Inflammatory macrophage (primary cell): ENCODE measurements at places on chromosomes 16 and 17.

DNA sequence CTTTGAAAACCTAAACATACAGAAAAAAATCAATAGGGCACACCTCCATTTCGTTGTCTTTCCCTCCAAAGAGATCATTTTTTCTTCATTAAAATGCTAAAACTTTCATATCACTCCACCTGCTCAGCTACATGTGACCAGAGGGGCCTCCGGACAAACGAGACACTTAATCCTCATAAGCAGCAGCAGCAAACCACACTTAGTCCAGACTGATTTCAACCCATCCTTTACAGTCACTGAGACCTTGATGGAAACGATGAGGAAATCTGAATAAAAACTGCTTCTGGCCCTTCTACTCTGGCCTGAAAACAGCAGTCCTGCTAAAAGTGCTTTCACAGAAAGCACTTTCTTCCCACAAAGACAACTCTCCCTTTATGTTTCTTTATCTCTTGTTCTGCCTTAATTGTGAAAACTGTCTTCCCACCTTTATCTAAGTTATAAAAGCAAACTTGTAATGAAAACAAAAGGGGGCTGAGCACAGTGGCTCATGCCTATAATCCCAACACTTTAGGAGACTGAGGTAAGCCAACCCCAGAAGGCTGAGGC lies 4.6 kb downstream of the ANKRD11 start:
- no peak for DNase-seq

GRCh38 chr17:77314601-77315000 lies 173.8 kb downstream of the SEC14L1 start:
- DNase-seq, result no peak

- no peak for DNase-seq
Observed at GRCh38 chr16:15985144-15985543, 35.7 kb downstream of the ABCC1 start.

GRCh38 chr17:31096106-31096436 lies 1.3 kb downstream of the NF1 start:
- no peak for DNase-seq

DNA sequence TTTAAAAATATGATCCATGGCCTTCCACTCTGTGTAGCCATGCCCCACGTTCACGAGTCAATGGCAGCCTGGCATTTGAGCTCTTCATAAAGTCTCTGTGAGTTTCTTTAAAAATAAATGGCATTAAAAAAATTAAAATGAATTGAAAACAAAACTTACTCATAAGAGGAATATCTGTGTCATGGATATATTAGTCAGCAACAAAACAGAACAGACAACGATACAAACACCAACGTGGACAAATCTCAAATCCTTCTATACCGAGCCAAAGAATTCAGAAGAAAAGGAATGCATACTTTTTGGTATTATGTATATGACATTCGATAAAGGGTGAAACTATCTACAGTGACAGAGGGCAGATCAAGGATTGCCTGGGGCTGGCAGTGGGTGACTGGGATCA lies 8.2 kb upstream of the CMIP start:
- DNase-seq, result no peak

DNA sequence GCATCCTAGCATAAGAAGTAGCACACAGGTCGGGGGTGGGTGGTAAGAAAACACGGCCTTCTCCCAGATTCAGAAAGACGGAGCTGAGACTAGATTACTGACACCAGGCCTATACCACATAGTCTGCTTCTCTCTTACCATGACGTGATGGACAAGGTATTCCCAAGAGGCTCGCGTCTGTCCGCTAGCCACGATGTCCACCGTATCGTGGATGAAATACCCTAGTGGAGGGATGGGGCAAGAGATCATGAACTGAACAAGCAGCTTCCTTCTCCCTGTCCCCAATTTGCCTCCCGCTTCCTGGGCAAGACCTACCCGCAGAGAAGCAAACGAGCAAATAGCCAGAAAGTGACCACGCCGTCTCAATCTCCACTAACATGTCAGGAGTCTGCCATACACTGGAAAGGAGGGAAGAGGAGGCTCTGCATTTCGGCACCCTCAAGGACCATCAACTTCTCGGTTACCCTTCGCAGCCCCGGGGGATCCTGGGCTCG lies 820 bp downstream of the TLCD1 start:
- DNase-seq, result no peak

DNA sequence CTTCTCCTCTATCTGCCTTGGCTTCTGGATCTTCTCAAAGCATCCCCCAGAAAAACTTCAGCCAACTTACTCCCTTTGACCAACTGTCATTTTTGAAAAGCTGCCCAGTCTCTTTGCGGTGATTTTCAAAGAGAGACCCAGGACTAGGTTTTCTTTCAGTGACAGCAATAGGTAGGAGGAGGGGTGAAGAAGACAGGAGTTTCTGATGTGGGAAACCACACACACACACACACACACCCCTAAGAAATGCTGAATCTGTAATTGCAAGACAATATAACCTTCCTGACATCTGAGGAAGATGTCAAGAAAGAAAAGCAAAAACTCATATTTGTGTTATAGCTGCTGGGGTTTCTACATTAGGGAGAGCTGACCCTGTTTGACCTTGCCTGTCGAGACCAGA lies 5.2 kb downstream of the FAM20A start:
- no peak for DNase-seq

DNA sequence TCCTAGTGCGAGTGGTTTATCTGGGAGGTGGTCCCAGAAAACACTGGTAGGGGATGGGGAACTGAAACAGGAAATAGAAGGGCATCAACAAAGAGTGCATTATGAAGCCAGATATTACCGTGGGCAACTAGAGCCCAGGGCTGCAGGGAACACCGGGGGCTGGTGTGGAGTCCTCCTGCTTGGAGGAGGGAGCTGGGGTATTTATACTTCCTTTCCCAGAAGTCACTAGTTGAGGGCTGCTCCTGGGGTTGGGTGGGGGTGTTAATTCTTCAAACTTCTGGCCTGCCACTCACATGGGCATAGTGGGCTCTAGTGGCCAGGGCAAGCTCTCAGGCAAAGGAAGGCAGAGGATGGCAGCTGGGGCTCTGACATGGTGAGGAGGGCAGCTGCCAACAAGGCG lies 14.7 kb downstream of the LAT start:
- DNase-seq, result no peak

- no peak for DNase-seq
Observed at GRCh38 chr17:50905460-50905803, 39.3 kb upstream of the TOB1 start.

DNA sequence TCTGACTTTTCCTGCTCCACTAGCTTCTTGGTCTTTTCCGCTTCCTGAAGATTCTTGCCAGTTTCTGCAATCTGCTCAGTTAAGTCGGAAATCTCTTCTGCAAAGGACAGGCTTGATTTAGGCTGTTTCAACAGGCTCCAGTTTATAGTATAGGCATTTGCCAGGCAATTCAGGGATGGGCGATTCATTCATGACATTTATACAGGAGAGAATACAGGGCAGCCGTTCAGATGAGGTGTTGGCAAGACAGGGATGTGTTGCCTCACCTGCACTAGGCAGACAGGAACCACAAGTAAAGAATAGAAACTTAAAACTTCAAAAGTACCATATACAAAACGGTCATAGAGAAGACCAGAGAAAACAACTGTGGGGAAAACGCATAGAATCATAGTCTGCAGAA lies 61.7 kb downstream of the MYH13 start:
- DNase-seq, result no peak

DNA sequence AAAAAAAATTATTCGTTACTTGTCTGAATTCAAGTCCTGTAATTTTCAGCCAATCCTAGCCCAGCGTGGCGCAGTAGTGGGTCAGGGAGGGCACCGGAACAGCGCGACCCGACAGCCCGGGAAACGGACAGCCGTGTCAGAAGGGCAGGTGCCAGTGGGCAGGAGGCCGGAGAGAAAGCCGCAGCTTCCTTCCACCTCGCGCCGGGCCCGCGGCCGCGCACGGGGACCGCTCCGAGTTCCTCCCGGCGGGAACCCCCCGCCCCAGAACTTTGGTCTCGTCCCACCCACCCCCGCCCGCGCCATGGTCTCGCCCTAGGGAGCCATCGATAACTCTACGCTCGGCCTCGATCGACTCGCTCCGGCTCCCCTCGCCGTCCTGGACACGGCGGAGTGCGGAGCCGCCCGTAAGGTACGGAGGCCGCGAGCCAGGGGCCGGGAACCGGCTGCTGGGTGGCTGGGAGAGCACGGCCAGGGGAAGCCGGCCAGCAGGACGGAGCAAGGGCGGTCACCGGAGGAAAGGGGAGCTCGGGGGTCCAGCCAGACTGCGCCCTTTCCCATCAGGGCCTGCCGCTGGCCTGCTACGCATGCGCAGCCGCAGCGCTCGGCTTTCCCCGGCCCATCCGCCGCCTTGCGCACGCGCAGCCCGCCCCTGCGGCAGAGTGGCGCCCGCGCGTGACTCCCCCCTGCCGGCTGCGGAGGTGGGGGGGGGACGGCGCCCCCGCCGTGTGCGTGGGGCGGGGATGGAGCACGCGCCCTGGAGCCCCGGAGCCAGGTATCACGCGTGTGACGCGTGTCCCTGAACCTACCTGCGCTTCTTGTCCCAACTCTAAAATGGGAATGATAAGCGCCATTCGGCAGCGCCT lies at the start of gene MLST8:
Gene MLST8, plus strand, starts transcription at position 351 of the 863 bp plus-strand sequence. CDS start 632 bp downstream, outside the sequence.
- DNase-seq, result peak; percentile 87

GRCh38 chr17:82892899-82893565 lies 53.2 kb upstream of the ZNF750 start:
- no peak for DNase-seq

GRCh38 chr16:17914168-17914567 lies 422.4 kb downstream of the NPIPA8 start:
- no peak for DNase-seq

DNA sequence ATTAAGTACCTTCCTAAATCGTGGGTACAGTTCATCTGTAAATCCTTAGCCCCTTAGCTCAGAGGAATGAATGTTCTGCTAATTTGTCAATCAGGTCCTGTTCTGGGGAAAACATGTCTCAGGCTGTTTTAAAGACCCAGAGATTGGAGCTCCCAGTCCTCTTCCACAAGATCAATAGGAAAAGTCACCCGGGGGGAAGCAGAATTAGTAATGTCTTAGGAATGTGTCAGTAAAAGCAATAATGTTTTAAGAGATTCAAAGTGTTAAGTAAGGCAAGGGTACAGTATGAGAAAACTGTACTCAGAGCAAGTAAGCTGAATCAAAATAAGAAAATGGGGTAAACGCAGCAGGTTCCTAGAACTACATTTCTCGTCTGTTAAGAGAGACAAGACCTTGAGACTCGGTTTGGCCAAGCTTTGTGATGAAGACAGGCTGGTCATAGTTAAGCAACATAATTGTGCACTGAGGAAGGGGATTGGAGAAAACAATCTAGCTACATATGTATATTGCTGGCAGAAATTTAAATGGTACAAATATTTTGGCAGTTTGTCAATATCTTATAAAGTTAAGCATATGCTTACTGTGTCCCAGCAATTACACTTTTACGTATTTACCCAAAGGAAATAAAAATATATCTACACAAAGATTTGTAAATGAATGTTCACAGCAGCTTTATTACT lies 192.9 kb upstream of the C17orf78 start:
- no peak for DNase-seq

GRCh38 chr17:41258406-41258805 lies 3.2 kb downstream of the KRTAP9-9 start:
- DNase-seq, result no peak

GRCh38 chr17:9363440-9364350 lies 211.9 kb downstream of the STX8 start:
- DNase-seq, result no peak

- DNase-seq, result no peak
Observed at GRCh38 chr16:51896013-51896412, 650.9 kb downstream of the TOX3 start.

DNA sequence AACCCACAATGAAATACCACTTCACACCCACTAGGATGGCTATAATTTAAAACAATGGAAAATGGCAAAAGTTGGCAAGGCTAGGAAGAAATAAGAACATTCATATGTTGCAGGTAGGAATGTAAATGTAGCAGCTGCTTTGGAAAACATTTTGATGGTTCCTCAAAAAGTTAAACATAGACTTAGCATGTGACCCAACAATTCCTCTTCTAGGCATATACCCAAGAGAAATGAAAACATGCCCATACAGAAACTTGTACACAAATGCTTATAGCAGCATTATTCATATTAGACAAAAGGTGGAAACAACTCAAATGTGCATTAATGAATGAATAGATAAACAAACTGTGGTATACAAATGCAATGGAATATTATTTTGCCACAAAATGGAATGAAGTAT lies 36.1 kb downstream of the MEOX1 start:
- peak; percentile 19 for DNase-seq

DNA sequence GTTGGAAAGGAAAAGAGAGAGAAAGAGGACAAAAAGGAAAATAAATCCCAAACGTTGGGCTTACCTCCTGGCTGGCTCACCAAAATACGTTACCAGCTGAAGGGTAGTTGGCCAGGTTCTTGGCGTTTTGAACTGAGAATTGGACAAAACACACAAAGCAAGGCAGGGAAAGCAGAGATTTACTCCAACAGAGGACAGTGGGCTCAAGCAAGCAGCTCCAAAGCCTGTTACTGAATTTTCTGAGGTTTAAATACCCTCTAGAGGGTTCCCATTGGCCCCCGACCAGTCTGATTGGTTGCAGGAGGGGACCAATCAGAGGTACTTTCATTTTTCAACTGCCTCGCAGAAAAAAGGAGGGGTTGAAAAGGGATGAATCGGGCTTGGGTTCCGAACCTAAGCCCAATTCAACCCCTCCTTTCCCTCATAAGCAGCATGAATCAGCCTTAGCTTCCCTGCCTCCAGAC lies 55.6 kb upstream of the ALOX12 start:
- DNase-seq, result no peak

- DNase-seq, result no peak
Observed at GRCh38 chr16:83269541-83269940, 538.2 kb upstream of the HSBP1 start.

DNA sequence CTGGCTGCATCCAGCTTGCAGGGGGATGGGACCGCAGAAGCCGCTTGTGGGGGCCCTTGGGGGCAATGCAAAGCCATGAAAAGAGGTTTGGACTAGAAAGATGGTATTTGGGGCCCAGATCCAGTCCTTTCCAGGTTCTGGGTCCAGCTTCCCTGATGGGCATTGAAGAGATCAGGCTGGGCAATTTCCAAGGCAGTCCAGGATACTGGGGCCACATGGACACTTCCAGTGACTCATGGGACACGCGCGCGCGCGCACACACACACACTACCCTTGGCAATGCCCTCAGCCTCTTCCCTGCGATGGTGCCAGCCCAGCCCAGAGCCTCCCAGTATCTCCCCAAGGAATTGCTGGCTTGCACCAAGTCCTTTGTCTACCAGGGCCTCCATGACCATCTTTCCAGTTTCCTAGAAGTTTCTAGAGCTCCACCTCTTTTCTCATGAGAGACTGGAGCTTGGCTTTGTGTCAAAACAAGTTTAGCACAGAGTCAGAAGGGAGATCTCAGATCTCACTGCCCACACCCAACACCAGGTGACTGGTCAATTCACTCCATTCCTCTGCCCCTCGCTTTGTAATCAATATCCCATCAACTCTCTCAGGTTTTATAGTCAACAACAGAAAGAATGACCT lies 44.3 kb downstream of the WNT3 start:
- no peak for DNase-seq

- DNase-seq, result no peak
Observed at GRCh38 chr17:68542698-68543463, 30.7 kb downstream of the PRKAR1A start.

GRCh38 chr17:76683011-76683755 lies 27.6 kb downstream of the MXRA7 start:
- DNase-seq, result no peak

- peak; percentile 72 for DNase-seq
Observed at GRCh38 chr16:75222271-75222783, 3.5 kb downstream of the CTRB1 start.
